Colonic mucosa (tissue), 4 donors: ENCODE measurements at places on chromosomes 2 and 18.

GRCh38 chr2:12262681-12263436 lies 453.9 kb upstream of the TRIB2 start:
- no peak for DNase-seq

DNA sequence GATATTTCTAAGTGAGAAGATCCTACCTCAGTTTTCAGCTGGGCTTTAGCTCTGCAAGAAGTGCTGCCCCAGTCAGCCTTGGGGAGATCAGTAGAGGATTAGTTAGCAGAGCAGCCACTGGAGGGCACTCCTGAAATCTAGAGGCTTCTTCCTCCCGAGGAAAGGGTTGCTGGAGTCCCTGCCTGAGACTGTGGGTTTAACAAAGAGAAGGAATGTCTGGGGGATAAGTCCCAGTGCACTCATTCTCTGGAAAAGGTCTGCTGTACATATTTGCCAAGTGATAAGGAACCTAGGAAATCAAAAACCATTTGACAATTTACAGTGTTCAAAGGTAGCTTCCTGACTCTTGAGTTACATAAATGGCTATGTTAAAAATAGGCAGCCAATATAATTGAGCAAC lies 207.2 kb downstream of the SLC8A1 start:
- peak; percentile 65 for DNase-seq

DNA sequence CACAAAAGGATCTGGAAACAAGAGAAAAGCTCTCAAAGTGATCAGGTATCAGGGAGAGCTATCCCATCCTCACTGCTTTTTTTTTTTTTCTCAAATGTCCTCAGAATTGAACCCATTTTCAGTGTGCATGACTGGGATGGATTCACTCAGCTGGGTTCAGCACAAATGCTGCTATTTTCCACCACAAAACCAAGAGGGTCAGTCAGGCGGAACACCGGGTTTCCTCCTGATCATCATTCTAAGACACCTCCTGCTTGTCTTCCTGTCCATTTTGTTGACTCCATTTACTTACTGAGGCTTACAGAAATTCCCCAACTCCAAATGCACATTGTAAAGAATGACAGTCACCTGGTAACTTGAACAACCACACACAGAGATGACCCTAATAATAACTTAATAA lies 39.9 kb downstream of the CYRIA start:
- DNase-seq = no peak

- DNase-seq = no peak
Observed at GRCh38 chr18:76455003-76455676, 39.9 kb downstream of the ZNF516 start.

DNA sequence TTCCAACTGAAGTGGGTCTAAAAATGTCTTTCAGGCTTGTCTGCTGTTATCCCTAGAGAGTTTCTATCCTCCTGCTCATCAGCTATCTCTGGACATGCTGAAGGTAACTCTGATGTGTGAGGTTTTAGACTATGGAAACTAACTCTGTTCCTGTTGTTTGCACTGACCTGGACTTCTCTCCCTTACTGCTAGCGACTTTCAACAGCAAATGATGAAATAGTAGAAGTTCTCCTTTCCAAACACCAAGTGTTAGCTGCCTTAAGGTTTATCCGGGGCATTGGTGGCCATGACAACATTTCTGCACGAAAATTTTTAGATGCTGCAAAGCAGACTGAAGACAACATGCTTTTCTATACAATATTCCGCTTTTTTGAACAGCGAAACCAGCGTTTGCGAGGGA lies 26.9 kb downstream of the RMC1 start:
- DNase-seq = no peak
